ENCODE measurements at places on chromosomes 4 and X. TPM values are rescaled to one million over a fixed set of nuclear protein-coding genes. Genes with fewer than 3 reads are reported as not detected.

GRCh38 chr4:137514406-137515111, 17.7 kb downstream of the PCDH18 start:
- no peaks in the 10 kb centered on the region for H3K4me1 ChIP-seq
- H3K36me3 ChIP-seq = no peaks in the 10 kb centered on the region
- H3K4me3 ChIP-seq = no peak overlapping the region
- no peak overlapping the region for H3K27ac ChIP-seq
- no peaks in the 10 kb centered on the region for H3K27me3 ChIP-seq

DNA sequence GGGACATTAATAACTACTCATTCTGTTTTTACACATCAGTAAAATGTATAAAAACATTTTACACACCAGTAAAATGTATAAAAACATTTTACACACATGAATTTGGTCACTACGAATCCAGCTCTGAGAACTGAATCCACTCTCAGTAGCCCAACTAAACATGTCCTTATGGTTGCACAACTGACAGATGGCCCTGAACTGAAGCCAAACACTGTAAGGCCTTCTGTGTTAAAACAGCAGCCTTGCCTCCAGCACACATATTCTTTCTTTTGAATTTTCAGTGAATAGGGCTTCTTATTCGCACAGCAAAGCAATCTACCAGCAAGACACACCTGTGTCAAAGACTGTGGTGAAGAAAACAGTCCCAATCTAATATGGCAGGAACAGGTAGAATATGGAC, 169.9 kb upstream of the FMR1 start:
- no peak overlapping the region for H3K27ac ChIP-seq
- H3K27me3 ChIP-seq = peaks cover 2% of the 10 kb centered on the region
- no peaks in the 10 kb centered on the region for H3K36me3 ChIP-seq
- H3K4me1 ChIP-seq = peaks cover 10% of the 10 kb centered on the region

Gene VEGFC
- not detected for total RNA-seq

GRCh38 chrX:148871422-148872160, 371.2 kb downstream of the AFF2 start:
- no peaks in the 10 kb centered on the region for H3K4me1 ChIP-seq
- no peaks in the 10 kb centered on the region for H3K27me3 ChIP-seq
- H3K36me3 ChIP-seq = no peaks in the 10 kb centered on the region

GRCh38 chr4:39548425-39549067, 21.3 kb upstream of the UGDH start:
- no peak overlapping the region for H3K4me3 ChIP-seq
- DNase-seq = no peak

GRCh38 chr4:112664611-112665010, 27.7 kb downstream of the LARP7 start:
- no peaks in the 10 kb centered on the region for H3K27me3 ChIP-seq
- no peaks in the 10 kb centered on the region for H3K4me1 ChIP-seq
- no peak overlapping the region for H3K27ac ChIP-seq
- H3K4me3 ChIP-seq = no peak overlapping the region
- no peaks in the 10 kb centered on the region for H3K36me3 ChIP-seq

- no peaks in the 10 kb centered on the region for H3K27me3 ChIP-seq
- peaks cover 8% of the 10 kb centered on the region for H3K36me3 ChIP-seq
- DNase-seq = no peak
- no peak overlapping the region for H3K27ac ChIP-seq
Measured at GRCh38 chr4:75722417-75722816, 2.0 kb upstream of the USO1 start.

Data from activated CD4-positive, alpha-beta memory T cell treated with anti-CD3 and anti-CD28 coated beads for 36 hours (primary cell).